Cardiac ventricle fibroblast (primary cell): ENCODE measurements at places on chromosomes 5 and 9. TPM values are rescaled to one million over a fixed set of nuclear protein-coding genes. Genes with fewer than 3 reads are reported as not detected.

RNF145 gene
- total RNA-seq = 38.8 and 42.8 TPM in 2 replicates

PCDHB13 gene
- total RNA-seq = 1.4 and 1.7 TPM in 2 replicates

MOB3B gene
- total RNA-seq = 0.06 and 0.15 TPM in 2 replicates

PCDHA4 gene
- total RNA-seq = 0.24 and 0.31 TPM in 2 replicates

PCDHB3 gene
- 0.34 and 1.1 TPM in 2 replicates for total RNA-seq

DRD1 gene
- total RNA-seq = not detected in 2 replicates

CHD1 gene
- 20.0 and 22.7 TPM in 2 replicates for total RNA-seq

AGPAT2 gene
- 42.3 and 45.0 TPM in 2 replicates for total RNA-seq

GFPT2 gene
- total RNA-seq = 81.7 and 98.0 TPM in 2 replicates

IL4 gene
- not detected in 2 replicates for total RNA-seq

GMCL2 gene
- not detected in 2 replicates for total RNA-seq

HSPB3 gene
- not detected in 2 replicates for total RNA-seq

DAPK1 gene
- total RNA-seq = 19.5 and 21.1 TPM in 2 replicates

SYNPO gene
- 20.6 and 23.8 TPM in 2 replicates for total RNA-seq

PFN3 gene
- not detected in 2 replicates for total RNA-seq

SV2C gene
- not detected in 2 replicates for total RNA-seq

TERT gene
- total RNA-seq = not detected in 2 replicates

SEMA6A gene
- 2.7 and 3.2 TPM in 2 replicates for total RNA-seq

GPX3 gene
- 82.0 and 82.4 TPM in 2 replicates for total RNA-seq

INSL4 gene
- total RNA-seq = not detected in 2 replicates

DOCK2 gene
- total RNA-seq = 0.44 and 1.7 TPM in 2 replicates

CCDC69 gene
- 9.3 and 11.7 TPM in 2 replicates for total RNA-seq

FBP1 gene
- total RNA-seq = not detected in 2 replicates

CDO1 gene
- 3.5 and 7.2 TPM in 2 replicates for total RNA-seq

NKD2 gene
- total RNA-seq = 13.9 and 20.2 TPM in 2 replicates

NTNG2 gene
- 1.6 and 2.1 TPM in 2 replicates for total RNA-seq

SLC4A9 gene
- total RNA-seq = not detected in 2 replicates

IL5 gene
- total RNA-seq = not detected in 2 replicates

CCNI2 gene
- not detected in 2 replicates for total RNA-seq

JAKMIP2 gene
- 0.05 and 0.25 TPM in 2 replicates for total RNA-seq

SNAPC4 gene
- total RNA-seq = 7.1 and 9.1 TPM in 2 replicates

ZFP37 gene
- 1.1 and 1.4 TPM in 2 replicates for total RNA-seq

MARCHF6 gene
- total RNA-seq = 47.4 and 57.1 TPM in 2 replicates

SPARC gene
- total RNA-seq = 1,783 and 2,351 TPM in 2 replicates

CTSV gene
- not detected in 2 replicates for total RNA-seq

NR6A1 gene
- total RNA-seq = 0.50 and 2.8 TPM in 2 replicates

HNRNPA0 gene
- total RNA-seq = 13.2 and 14.2 TPM in 2 replicates

TNFSF15 gene
- total RNA-seq = not detected in 2 replicates

PCDHGA2 gene
- 3.5 and 5.2 TPM in 2 replicates for total RNA-seq

ENTPD8 gene
- not detected in 2 replicates for total RNA-seq

SLC6A7 gene
- total RNA-seq = not detected in 2 replicates

MAMDC2 gene
- 0.81 and 2.0 TPM in 2 replicates for total RNA-seq

FST gene
- 10.0 and 10.8 TPM in 2 replicates for total RNA-seq

OBP2B gene
- not detected in 2 replicates for total RNA-seq

PSAT1 gene
- total RNA-seq = 17.8 and 21.4 TPM in 2 replicates

GPSM1 gene
- total RNA-seq = 24.2 and 27.2 TPM in 2 replicates

TOMM5 gene
- total RNA-seq = 58.5 and 92.3 TPM in 2 replicates
